ENCODE measurements at places on chromosomes 7 and 10.

DNA sequence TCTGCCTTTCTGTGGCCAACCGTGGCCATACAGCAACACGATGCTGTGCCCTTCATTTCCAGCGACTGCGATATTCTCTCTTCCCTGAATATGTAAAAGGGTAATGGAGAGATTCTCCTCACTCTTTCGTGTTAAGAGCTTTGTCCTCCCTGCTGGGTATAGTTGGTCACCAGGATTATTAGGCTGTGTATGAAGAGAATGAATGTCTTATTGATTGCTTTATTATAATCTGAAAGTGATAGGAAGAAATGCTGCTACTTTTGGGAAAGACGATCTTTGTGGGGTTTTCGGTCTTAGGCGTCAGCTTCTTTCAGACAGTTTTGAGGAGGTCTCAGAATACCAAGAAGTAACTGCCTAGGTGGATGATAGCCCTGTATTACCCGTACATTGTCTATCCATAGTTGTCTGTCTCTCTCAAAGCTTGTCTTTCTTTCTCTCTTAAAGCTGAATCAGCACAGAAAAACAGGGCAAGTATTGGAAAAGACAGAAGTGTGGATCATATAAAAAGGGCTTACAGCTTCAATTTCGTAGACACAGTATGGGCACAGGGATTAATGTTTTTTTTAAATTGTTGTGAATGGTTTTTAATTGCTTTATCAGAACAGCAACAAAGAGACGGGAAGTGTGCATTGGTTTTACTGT, 1.2 kb downstream of the AHCYL2 start:
- DNase-seq, result no peak

DNA sequence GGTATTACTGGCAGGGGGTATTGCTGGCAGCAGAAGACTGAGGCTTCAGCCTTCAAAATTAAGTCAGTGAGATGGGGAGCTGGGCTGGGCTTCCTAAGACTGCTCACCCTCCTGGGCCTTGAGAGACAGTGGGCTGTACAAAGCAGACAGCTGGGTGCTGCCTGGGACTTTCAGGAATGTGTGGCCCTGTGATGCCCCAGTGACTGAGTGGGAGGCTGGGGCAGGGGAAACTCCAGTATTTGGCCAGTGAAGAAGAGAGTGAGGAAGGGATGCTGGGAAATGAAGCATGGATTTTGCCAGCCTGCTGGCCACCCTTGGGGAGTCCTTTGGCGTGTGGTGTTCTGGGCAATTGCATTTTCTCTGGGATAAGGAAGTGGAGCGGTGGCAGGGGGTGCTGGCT, 442 bp downstream of the ANKRD2 start:
- DNase-seq, result no peak

DNA sequence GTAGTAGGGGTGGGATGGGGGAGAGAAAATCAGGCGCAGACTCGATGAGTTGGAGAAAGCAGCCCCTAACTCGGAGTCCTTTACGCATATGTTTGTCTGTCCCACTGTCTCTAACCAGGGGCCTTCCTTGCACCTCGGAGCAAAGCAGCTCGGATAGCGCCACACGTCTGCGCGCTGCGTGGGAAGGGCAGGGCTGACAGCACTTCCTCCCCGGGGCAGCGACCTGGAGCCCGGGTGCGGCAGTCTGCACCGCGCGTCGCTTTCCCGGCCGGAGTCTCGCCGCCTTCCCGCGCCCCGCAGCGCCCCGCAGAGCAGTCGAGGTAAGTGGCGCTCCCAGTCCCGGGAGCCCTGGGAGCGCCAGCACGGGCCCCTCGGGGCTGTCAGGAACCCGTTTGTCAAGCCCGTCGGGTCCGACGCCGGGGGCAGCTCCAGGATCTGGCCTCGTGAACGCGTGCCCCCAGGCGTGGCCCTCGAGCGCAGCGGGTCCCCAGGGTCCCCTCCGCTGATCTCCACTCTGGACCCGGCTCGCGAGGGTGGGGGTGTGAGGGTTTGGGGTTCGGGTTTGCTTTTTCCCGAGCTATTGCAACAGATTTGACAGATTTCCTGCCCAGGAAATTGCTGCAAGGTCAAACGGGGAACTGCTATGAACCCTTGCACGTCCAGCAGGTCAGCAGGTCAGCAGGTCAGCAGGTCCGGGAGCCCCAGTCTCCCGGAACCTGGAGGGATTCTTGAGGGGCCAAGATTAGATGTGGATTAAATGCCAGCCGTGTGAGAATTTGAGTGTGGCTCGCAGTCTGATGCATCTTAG, 597 bp downstream of the APBB1IP start:
- DNase-seq, result peak; percentile 49

GRCh38 chr10:73858750-73859427, 15.5 kb downstream of the CAMK2G start:
- DNase-seq, result no peak

DNA sequence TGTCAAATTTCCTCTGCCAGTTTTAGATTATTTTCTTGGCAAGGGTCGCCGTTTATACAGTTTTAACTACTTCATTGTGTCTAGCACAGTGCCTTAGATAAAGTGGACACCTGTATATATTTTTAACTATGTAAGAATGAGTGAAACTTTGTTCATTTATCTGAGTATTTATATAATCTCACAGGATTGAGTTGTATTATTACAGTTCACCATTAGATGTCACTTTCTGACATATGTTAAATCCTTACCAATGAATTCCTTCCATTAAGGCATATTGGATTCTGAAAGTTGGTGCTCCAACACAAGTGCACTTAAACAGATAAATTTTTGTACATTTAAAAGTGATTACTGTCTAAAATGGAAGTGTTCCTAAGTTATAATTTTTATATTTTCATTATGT, 43.0 kb downstream of the ZMYND11 start:
- no peak for DNase-seq

DNA sequence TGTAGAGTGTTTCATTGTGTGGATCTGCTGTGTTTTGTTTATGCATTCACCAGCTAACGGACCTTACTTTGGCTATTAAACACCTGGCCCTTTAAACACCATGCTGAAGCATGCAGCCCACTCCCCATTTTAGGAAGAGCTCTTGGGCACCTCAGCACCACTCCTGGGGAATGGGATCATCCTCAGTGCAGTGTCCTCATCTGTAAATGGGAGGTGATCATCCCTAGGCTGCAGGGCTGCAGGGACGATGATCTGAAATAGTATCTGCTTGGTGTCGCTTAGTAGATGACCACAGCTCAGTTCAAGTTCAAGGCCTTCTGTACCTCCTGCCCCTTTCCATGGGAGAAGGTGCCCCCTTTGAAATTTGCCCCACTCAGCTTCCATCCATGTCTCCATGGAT, 229.9 kb downstream of the TCF7L2 start:
- no peak for DNase-seq

GRCh38 chr10:64690194-64690593, 1169.0 kb downstream of the REEP3 start:
- no peak for DNase-seq

DNA sequence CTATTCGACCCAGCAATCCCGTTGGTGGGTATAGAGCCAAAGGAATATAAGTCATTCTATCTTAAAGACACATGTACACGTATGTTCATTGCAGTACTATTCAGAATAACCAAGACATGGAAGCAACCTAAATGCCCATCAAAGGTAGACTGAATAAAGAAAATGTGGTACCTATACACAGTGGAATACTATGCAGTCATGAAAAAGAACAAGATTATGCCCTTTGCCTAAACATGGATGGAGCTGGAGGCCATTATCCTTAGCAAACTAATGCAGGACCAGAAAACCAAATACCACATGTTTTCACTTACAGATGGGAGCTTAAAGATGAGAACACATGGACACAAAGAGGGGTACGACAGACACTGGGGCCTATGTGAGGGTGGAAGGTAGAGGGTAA, 845.3 kb downstream of the TYW1 start:
- DNase-seq, result no peak

GRCh38 chr7:30191809-30192208, 57.0 kb downstream of the MTURN start:
- DNase-seq, result no peak

DNA sequence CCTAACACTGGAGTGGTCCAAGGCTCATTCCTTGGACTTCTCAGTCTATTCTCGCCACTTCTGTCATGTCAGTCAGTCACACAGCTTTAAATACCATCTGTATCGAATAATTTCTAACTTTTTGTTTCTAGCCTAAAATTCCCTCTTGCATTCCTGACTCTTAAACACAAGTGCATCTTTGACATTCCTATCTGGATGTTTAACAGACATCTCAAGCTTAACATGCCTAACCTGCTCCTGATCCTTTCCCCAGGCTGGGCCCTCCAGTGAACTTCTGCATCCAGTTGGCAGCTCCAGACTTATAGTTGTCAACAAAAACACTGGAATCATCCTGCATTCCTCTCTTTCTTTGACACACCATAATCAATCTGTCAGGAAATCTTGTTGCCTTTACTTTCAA, 4.5 kb upstream of the ABCB4 start:
- no peak for DNase-seq

GRCh38 chr7:125057963-125058362, 128.3 kb upstream of the POT1 start:
- DNase-seq, result no peak

- DNase-seq, result no peak
Measured at GRCh38 chr10:73263693-73264347, 11.4 kb upstream of the MRPS16 start.

GRCh38 chr7:102836191-102836919, 76.4 kb upstream of the LRRC17 start:
- DNase-seq, result no peak

- DNase-seq, result peak; percentile 48
Measured at GRCh38 chr7:1175967-1176851, 16.2 kb upstream of the ZFAND2A start.

DNA sequence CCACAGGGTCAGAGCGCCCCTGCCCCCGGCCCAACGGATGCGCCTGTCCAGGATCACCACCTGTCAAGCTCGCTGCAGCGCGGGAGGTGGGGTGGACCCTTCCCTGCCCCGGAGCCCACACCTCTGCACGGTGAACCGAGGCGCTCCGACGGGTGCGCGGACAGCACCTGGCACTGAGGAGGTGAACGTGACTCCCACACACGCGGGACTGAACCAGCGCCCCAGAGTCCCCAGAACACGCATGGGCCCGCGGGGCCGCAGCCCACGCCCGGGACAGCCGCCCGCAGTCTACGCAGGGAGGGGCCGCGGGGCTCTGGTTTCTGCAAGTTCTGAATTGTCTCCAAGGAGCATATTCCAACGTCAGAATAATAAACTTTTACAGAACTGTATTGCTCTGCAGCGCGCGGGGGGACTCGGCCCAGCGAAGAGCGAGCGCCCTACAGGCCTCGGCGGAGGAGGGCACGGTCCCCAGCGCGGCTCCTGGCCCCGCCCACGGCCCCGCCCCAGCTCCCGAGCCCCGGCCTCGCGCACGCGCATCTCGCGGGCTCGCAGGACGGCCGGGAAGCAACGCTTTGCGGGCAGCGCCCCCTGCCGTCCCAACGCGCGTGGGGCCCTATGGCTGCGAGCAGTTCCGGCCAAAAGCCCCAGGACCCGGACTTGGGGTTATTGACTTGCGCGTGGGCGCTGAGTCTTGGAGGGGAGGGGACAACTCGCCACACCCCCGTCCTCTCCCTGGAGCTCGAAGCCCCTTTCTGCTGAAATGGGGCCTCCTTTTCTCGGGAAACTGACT, 29.7 kb downstream of the OAT start:
- peak; percentile 81 for DNase-seq

DNA sequence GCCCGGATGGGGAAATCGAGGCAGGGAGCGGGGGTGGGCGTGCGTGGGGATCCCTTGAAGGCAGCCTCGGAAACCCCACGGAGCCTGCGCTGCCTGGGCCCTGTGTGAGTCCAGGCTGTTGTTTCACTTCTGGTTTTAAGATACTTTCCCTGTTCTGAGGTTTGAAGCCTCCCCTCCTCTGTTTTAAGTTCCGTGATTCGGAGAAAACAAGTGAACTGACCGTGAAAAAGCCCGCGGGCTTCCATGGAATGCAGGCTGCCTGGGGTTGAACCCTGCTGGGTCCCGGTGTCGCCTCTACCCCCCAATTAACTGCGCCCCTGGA, 401 bp downstream of the LRRC27 start:
- DNase-seq, result peak; percentile 22

DNA sequence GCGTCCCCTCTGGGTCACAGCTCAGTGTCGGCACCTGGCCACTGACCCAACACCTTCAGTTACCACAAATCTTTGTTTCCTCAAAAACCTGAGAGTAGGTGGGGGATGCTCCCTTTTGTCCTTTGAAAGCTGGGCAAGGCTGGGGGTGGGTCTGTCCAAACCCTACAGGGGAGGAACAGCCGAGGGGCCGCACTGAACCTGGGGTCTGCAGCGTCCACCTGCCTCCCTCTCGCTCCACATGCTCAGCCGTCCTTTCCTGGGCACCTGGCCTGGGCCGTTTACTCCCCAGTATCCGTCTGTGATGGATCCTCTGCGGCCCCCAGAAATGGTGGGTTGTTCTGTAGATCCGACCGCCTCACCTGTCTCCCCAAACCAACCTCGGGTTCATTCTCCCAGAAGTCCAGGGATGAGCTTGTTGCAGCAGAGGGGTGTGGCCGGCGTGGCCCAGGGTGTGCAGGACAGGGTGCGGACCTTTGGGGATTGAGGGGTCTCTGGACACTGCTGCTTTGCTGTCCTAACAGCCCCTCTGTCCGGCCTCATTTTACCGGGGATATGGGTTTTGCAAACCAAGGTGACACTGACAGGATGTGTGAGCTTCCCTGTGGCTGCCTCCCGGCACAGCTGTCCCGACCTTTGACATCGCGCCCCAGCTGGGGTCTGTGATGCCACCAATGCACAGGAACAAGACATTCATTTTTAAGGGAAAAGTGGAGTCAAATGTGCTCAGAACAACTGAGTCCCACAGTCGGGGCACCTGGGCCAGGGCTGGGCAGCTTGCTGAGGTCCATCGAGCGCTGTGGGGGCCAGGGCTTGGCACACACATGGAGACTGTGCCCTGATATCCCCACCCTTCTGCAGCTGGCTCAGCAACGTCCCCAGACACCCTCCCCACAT, 115.9 kb downstream of the VIPR2 start:
- no peak for DNase-seq

- no peak for DNase-seq
Measured at GRCh38 chr7:97842006-97842405, 30.2 kb downstream of the ASNS start.

DNA sequence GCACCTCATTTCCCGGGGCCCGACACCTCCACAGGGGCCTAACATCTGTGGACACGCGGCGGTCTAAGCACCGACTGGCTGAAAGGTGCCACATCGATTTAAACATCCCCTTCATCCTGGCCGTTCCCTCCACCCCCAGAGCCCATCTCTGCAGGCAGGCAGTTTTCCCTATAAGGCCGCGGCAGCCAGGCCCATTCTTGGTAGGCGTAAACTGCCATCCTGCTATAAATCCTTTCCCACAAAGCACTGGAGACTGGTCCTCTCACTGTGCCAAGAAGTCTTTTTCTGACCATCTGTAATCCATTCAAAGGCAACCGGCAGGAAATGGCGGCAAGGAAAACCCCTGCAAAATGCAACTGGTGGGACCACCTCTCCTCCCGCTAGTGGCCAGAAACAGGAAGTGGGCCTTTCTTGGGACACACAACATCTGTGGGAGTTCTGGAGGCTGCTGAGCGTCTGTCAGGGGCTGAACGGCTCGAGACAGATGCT, 22.4 kb downstream of the ATXN7L1 start:
- DNase-seq, result no peak

GRCh38 chr7:38424750-38425463, 151.5 kb upstream of the TARP start:
- DNase-seq, result no peak

Measured in stimulated activated CD8-positive, alpha-beta memory T cell treated with anti-CD3 and anti-CD28 coated beads, Interleukin-4, amount 100 ng/mL, for 4 hours (primary cell).